ENCODE measurements at places on chromosomes 5 and 9. TPM values are rescaled to one million over a fixed set of nuclear protein-coding genes. Genes with fewer than 3 reads are reported as not detected.
A peak's percentile ranks its signal among the peaks of the same experiment; 100 is the strongest.

DNA sequence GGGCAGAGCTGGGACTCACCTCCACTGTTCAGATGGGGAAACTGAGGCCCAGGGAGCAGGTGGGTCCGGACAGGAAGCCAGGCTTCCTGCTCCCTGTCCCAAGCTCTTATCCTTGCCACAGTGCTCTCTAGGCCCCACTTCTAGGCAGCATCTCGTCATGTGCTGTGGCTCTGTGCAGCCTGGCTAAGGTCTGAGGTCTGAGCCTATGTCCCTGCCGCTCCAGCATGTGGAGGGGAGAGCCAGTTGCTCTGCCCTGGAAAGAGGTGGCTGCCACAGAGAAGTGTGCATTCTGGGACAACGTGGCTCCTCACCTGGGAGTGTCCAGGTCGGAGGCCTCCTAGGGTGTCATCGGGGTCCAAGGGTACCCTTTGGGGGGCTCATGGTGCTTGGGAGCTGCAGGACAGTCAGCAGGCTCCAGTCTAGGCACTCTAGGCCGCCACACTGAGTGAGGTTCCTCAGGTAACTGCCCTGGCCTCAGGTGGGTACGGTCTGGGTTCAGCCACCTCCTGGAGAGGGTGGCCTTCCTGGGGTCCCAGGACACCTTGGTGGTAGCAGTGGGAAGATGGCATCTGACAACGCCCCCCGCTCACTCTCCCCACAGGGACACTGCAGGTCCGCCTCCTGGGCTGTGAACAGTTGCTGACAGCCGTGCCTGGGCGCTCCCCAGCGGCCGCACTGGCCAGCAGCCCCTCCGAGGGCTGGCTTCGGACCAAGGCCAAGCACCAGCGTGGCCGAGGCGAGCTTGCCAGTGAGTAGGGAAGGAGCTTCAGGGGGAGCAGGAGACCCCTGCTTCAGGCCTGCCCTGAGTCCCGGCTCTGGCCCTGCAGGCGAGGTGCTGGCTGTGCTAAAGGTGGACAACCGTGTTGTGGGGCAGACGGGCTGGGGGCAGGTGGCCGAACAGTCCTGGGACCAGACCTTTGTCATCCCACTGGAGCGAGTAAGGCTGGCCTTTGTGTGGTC, 10.4 kb downstream of the PKN3 start:
- DNase-seq, result no peak
- H3K4me3 ChIP-seq, result no peak overlapping the region
- no peaks in the 10 kb centered on the region for H3K36me3 ChIP-seq

FOXD1 gene
- total RNA-seq, result 5.8 TPM

DNA sequence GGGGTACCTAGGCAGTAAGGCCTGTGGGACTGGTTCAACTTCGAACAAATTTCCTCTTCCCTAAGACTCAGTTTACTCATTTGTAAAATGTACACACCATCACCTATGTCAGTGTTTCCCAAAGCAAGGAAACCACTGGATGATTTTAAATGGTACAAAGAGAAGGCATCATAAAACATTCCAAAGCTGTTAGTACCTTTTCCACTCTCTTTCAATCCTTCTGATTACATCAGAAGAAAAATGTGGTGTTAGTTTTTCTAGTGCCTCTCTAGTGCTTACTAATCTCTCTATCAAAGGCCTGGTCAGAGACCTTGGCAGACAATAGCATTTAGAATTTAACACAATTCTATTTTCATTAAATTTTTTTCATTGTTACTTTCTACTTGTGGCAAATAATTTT, 18.1 kb downstream of the NR6A1 start:
- H3K27ac ChIP-seq, result no peak overlapping the region
- DNase-seq, result no peak
- H3K36me3 ChIP-seq, result no peaks in the 10 kb centered on the region
- no peak overlapping the region for H3K4me3 ChIP-seq
- H3K4me1 ChIP-seq, result no peaks in the 10 kb centered on the region

- no peaks in the 10 kb centered on the region for H3K4me1 ChIP-seq
- no peak for DNase-seq
- H3K27ac ChIP-seq, result no peak overlapping the region
- peak overlapping the region; percentile 37 for H3K4me3 ChIP-seq
- no peaks in the 10 kb centered on the region for H3K36me3 ChIP-seq
These were observed 2.6 kb downstream of the FABP6 start for GRCh38 chr5:160231783-160232342.

PCSK1 gene
- 4.7 TPM for total RNA-seq

- peaks cover under 1% of the 10 kb centered on the region for H3K36me3 ChIP-seq
- no peak overlapping the region for H3K27ac ChIP-seq
- no peaks in the 10 kb centered on the region for H3K4me1 ChIP-seq
- H3K27me3 ChIP-seq, result no peaks in the 10 kb centered on the region
These were observed 27.4 kb downstream of the UHRF2 start for GRCh38 chr9:6440405-6440804.

TXNDC8 gene
- total RNA-seq, result not detected

- no peaks in the 10 kb centered on the region for H3K27me3 ChIP-seq
- no peaks in the 10 kb centered on the region for H3K4me1 ChIP-seq
- H3K36me3 ChIP-seq, result no peaks in the 10 kb centered on the region
These were observed 463.3 kb downstream of the IRX1 start for GRCh38 chr5:4058899-4059298.

CDC20B gene
- not detected for total RNA-seq

DNA sequence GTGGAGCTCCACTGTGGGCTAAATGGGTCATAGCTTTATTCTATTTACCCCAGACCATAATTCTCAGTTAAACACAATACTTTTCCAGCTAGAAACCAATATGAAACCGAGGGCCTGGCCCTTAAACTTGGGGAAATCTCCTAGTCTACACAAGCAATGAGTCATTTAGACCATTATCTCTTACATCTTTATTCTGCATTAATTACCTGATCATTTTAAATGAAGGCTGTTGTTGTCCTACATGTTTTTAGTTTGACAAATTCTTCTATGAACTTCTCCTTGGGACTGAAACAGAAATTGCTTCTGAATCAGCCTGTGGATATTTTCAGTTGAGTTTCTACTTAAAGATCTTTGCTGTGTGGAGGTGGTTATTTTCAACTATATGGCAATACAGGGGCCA, 37.9 kb downstream of the RAI14 start:
- H3K4me3 ChIP-seq, result no peak overlapping the region
- no peaks in the 10 kb centered on the region for H3K4me1 ChIP-seq
- no peak overlapping the region for H3K27ac ChIP-seq
- no peak for DNase-seq
- no peaks in the 10 kb centered on the region for H3K27me3 ChIP-seq

ATP10B gene
- 69.4 TPM for total RNA-seq

NR6A1 gene
- 43.0 TPM for total RNA-seq

GRCh38 chr5:161406880-161407279, 139.6 kb downstream of the GABRB2 start:
- no peaks in the 10 kb centered on the region for H3K36me3 ChIP-seq
- H3K4me3 ChIP-seq, result no peak overlapping the region

DNA sequence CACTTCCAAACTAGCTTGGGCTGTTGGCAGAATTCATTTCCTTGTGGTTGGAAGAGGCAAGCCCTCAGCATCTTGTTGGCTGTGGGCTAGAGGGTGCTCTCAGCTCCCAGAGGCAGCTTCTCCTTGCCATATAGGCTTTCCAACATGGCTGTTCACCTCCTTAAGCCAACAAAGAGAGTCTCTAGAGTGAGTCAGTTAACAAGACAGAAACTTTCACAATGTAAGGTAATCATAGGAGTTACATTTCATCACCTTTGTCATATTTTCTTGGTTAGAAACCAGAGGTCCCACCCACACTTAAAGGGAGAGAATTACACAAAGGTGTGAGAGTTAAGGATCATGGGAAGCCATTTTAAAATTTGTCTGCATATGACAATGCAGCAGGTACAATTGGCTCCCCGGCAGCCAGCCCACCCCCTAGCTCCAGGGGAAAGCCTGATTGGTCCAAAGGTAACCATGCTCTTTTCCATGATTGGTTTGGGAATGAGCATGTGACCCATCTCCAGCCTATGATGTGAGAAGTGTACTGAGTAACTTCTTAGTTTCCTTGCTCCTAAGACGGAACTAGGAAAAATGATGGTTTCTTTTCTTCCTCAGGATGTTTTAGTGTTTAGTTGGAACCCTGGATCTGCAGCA, 109.8 kb upstream of the MSX2 start:
- DNase-seq, result no peak
- H3K27ac ChIP-seq, result no peak overlapping the region
- no peaks in the 10 kb centered on the region for H3K36me3 ChIP-seq
- H3K4me1 ChIP-seq, result peaks cover 4% of the 10 kb centered on the region

DNA sequence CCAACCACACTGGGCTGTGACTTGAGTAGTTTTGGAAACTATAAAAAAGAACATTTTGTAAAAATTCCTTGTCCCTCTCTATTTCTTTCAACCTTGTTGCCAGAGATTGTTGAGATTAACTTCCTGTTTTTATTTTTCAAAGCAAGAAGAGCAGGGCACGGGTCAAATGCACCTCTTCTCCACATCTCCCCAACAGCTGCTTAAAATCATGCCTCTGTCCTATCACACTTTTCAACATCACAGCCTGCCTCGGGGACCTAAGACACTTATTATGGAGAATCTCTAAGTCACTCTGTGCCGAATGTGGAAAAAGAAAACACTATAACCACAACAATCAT, 280.3 kb upstream of the TNC start:
- no peak overlapping the region for H3K27ac ChIP-seq
- no peaks in the 10 kb centered on the region for H3K4me1 ChIP-seq

DNA sequence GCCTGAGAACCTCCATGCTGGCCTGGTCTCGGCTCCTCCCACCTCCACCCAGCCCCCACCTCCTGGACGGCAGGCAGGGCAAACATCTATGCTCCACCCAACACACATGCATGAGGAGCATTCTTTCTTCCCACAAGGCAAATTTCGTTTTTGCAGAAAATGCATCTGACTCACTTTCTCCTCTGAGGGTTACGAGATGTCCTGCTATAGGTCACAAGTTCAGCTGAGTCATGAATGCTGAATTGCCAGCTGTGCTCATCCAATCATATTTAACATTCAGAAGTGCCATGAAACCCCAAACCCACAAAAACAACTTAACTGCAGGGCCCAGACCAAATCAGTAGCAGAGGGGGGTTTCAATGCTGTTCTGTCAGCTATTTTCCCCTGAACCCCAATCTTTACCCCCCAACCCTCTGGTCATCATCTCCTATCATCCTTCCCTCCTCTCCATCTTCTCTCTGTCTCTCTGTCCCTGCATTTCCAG, 39.0 kb upstream of the OSMR start:
- no peaks in the 10 kb centered on the region for H3K4me1 ChIP-seq
- no peaks in the 10 kb centered on the region for H3K36me3 ChIP-seq
- no peak for DNase-seq
- no peak overlapping the region for H3K27ac ChIP-seq

DNA sequence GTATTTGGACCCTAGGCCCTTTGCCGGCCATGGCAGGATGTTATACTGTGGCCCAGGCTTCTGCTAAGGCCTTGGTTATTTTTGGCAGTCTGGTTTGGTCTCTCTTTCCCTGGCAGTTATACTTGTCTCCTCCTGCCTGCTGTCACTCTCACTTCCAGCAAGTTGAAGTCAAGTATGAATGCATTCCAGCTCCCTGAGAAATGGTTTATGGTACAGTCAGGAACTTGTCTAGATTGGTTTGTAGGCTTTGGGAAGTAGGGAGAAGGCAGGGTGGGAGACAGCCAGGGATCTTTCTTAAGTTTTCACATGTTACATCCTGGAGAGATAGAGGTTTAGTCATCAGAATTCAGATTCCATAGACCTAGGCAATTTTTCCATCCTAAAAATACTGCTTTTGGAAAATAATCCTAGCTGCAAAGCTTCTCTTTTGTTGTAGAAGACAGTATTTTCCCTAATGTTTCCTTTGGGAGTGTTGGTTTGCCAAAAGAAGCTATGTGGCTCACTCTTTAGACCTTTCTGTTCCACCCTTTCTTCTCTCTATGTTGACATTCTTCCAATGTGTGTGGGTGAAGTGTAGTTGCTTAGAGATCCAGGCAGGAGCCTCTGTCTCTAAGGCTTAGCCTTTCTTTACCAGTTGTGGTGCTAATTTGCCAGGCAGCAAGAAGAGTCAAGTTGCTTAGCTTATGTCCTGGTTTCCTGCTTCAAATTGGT, 2.5 kb upstream of the KDM3B start:
- DNase-seq, result no peak
- no peaks in the 10 kb centered on the region for H3K4me1 ChIP-seq
- H3K4me3 ChIP-seq, result no peak overlapping the region

DNA sequence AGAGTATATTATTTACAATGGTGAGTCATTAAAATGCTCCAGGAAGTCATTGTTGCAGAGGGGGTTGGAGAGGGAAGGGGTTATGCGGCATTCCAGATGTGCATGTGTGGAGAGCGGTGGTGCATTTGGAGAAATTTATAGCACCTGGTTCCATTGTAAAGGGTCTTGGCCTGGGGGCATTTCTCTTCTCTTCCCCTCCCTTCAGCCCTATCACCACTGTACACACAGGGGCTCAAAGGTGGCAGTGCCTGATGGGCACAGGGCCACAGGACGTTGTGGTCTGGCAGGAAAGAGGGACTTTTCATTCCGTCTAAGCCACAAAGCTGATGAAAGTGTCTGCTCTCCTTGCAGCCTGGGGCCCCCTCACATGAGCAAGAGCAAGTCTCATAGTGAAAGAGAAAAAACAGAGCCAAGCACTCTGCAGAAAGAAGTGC, 442.4 kb upstream of the ZNF462 start:
- no peak overlapping the region for H3K4me3 ChIP-seq
- no peak for DNase-seq
- H3K36me3 ChIP-seq, result no peaks in the 10 kb centered on the region
- no peaks in the 10 kb centered on the region for H3K4me1 ChIP-seq
- no peaks in the 10 kb centered on the region for H3K27me3 ChIP-seq

- DNase-seq, result no peak
- no peaks in the 10 kb centered on the region for H3K36me3 ChIP-seq
- no peak overlapping the region for H3K27ac ChIP-seq
- no peaks in the 10 kb centered on the region for H3K4me1 ChIP-seq
These were observed 617.9 kb downstream of the BNC2 start for GRCh38 chr9:16252616-16253015.

- H3K27ac ChIP-seq, result no peak overlapping the region
- no peak for DNase-seq
- peaks cover 45% of the 10 kb centered on the region for H3K27me3 ChIP-seq
- no peaks in the 10 kb centered on the region for H3K36me3 ChIP-seq
These were observed 200.9 kb downstream of the MEF2C start for GRCh38 chr5:88682131-88682530.

DNA sequence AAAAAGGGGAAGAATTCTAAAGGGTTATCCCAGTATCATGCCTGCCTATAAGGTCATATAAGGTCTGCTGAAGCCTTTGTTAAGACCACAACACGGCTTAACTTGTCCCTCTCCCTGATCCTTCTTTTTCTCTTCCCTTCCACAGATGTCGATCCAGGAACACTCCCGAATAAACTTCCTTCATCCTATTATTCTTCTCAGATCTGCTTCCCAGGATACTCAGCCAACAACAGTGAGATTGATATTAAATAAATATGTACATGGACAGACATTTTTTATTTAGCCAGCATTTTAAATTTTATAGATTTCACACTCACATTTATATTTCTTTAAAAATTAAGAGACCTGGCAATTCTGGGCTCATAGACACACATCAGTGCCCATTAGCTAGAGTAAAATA, 44.1 kb downstream of the DPYSL3 start:
- H3K4me1 ChIP-seq, result no peaks in the 10 kb centered on the region
- H3K4me3 ChIP-seq, result no peak overlapping the region
- H3K27ac ChIP-seq, result no peak overlapping the region
- no peaks in the 10 kb centered on the region for H3K36me3 ChIP-seq

IQGAP2 gene
- 58.6 TPM for total RNA-seq

SPOCK1 gene
- 4.2 TPM for total RNA-seq

All from Peyer's patch (tissue), 4 donors.